Endothelial cell of umbilical vein (primary cell): ENCODE measurements at places on chromosomes 13 and 19. TPM values are rescaled to one million over a fixed set of nuclear protein-coding genes. Genes with fewer than 3 reads are reported as not detected.

LRRC4B gene
- total RNA-seq = not detected in 2 replicates

PSG2 gene
- not detected in 2 replicates for total RNA-seq

DNA sequence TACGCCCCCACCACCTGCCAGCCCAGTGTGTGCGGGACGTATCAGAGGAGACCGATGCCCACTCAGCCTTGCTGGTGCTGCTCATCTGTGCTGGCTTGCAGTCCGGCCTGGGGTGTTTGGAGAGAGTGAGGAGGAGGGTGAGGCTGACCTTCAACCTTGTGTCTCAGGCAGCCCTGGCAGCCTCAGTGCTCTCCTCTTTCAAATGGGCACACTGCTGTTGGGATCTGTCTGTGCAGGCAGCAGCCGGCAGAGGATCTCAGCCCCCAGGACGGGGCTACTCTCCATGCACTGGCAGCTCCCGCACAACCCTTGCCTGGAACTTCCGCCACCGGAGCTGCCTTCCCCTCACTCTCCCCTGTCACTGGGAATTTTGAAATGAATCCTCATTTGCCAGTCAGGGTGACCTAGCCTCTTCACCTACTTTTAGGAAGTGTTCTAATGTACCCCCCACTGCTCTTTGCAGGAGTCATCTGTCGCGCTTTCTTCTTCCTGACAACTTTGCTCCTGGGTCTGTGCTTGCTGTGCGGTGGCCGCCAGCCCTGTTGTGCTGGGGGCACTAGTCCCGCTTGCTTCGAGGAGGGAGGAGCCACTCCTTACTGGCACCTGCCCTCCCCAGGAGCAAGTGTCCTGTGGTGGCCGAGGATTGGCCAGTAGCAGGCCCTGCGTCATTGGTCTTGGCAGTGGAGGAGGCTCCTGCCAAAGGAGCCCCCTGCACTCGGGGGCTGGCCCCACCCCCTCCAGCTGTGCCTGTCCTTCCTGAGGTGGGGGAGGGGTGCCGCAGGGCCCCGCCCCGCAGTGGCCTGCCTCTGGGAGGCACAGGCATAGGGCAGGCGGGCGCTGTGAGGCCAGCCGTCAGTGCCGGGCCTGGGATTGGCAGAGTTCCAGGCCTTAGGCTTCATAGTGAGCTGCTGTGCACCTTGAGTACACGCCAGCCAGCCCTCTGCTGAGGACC is 53.4 kb downstream of the TSSK6 start:
- H3K36me3 ChIP-seq = peaks cover 17% of the 10 kb centered on the region
- peaks cover 67% of the 10 kb centered on the region for H3K4me1 ChIP-seq
- no peaks in the 10 kb centered on the region for H3K27me3 ChIP-seq
- DNase-seq = peak; percentile 49
- H3K27ac ChIP-seq = peak overlapping the region; percentile 91

- peaks cover 26% of the 10 kb centered on the region for H3K27me3 ChIP-seq
- DNase-seq = no peak
- no peak overlapping the region for H3K27ac ChIP-seq
- peak overlapping the region; percentile 31 for H3K4me3 ChIP-seq
- H3K4me1 ChIP-seq = peaks cover 4% of the 10 kb centered on the region
- no peaks in the 10 kb centered on the region for H3K36me3 ChIP-seq
Observed at GRCh38 chr13:87671753-87672605, 808 bp downstream of the SLITRK5 start.

- no peak overlapping the region for H3K4me3 ChIP-seq
- no peak overlapping the region for H3K27ac ChIP-seq
- no peaks in the 10 kb centered on the region for H3K4me1 ChIP-seq
- no peaks in the 10 kb centered on the region for H3K36me3 ChIP-seq
Observed at GRCh38 chr13:89796196-89796595, 1551.3 kb upstream of the MIR17HG start.

GRCh38 chr13:94677799-94678198 is 34.5 kb downstream of the SOX21 start:
- no peaks in the 10 kb centered on the region for H3K4me1 ChIP-seq
- H3K36me3 ChIP-seq = no peaks in the 10 kb centered on the region
- H3K27me3 ChIP-seq = peaks cover 10% of the 10 kb centered on the region
- DNase-seq = no peak
- H3K4me3 ChIP-seq = no peak overlapping the region

DNA sequence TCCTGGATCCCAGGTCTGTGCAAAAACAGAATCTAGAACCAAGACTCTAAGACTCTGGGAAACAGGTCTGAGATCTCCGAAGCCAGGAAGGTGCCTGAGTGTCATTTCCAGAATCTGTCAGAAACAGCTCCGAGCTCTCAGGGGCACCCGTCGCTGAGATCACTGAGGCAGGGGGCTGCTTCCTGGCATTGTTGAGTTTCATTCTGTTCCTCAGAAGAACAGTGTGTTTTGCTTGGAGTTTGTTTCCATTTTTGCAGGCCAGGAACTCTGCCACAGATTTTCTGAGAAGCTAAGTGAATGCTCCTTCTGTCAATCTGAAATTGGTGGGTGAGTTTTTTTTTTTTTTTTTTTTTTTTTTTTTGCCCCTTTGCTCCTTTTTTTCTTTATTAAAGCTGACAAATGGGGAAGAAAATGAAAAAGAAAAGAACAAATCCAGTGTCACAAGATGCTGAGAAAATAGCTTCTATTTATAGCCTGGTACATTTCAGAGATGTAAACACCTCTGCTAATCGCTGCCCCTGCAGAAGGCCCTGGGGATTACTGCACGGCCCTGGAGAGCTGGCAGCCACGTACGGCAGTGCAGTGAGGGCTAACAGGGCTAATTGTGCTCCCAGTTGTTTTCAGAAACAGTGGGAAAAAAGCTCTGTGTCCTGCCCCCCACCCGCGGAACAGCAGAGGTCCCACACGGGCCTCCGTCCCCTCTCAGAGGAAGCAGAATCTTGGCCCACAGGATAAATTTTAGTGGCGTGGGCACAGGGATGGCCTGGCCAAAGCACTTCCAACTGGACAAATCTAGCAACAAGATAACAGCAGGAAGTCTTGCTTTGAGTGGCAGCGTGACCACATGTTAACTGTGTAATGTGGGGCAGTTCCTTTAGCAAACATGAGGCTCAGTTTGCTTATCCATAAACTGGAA is 237.6 kb upstream of the IRS2 start:
- H3K4me3 ChIP-seq = no peak overlapping the region
- H3K27me3 ChIP-seq = no peaks in the 10 kb centered on the region
- DNase-seq = no peak
- H3K27ac ChIP-seq = no peak overlapping the region
- H3K36me3 ChIP-seq = no peaks in the 10 kb centered on the region

DNA sequence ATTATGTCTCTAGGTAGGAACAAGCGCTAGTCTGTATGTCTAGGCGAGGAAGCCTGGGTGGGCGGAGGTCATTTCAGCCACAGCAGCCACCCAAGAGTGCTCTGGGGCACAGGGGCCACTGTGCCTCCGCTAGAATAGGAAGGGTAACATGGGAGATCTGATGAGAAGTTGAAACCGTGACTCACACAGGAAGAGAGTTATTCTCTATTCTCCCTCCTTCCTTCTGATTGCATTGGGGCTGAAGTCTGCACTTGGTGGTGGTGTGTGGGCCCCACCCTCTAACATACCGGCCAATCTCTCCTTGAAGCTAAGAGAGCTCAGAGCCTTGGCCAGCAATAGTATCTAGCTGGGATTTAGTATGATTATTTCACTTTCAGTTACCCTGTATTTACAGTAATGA is 20.3 kb upstream of the GGACT start:
- DNase-seq = peak; percentile 61
- peaks cover 12% of the 10 kb centered on the region for H3K4me1 ChIP-seq
- H3K27me3 ChIP-seq = no peaks in the 10 kb centered on the region
- no peaks in the 10 kb centered on the region for H3K36me3 ChIP-seq
- peak overlapping the region; percentile 15 for H3K27ac ChIP-seq
- H3K4me3 ChIP-seq = no peak overlapping the region

DNA sequence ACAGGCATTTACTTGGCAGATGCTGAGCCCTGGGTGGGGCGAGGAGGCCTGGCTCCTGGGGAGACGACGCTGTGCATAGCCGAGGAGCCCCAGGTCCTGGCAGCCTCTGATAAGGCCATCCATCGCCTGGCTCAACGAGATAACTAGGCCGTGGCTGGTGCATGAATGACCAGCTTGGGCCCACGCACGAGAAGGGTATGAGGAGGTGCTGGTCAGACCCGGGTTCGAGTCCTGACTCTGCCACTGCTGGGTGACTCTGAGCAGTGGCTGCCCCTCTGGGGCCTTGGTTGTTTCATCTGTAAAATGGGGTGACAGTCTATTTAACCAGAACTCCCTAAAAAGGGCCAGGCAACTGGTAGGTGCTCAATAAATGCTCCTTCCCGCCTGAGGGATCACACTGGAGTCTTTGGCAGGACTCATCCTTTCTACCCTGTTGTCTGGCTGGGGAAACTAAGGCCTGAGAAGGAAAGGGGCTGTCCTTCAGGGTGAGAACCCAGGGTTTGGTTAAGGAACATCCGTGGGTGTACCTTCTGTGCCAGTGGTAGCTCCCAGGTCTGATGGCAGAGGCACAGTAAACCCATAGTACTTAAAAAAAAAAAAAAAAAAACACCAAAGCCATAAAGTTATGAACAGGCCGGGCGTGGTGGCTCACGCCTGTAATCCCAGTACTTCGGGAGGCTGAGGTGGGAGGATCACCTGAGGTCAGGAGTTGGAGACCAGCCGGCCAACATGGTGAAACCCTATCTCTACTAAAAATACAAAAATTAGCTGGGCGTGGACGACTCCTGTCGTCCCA is 8.1 kb upstream of the ARRDC2 start:
- H3K4me1 ChIP-seq = peaks cover 15% of the 10 kb centered on the region
- no peak for DNase-seq
- H3K27me3 ChIP-seq = no peaks in the 10 kb centered on the region
- H3K4me3 ChIP-seq = no peak overlapping the region
- H3K27ac ChIP-seq = peak overlapping the region; percentile 37
